ENCODE measurements at places on chromosomes 1 and 21.
A peak's percentile ranks its signal among the peaks of the same experiment; 100 is the strongest.

DNA sequence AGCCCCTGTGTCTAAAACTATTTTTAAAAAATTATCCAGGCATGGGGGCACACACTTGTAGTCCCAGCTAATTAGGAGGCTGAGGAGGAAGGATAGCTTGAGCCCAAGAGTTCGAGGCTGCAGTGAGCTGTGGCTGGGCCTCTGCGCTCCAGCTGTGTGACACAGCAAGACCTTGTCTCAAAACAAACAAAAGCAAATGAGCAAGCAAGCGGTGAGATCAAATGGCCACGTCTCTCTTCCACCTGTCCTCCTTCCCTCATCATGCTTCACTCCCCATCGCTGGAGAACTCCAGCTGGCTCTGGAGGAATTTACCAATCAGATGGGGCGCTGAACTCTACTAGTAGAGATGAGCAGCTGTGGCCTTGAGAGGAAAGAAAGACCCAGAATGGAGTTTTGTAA lies 14.0 kb upstream of the REN start:
- no peak for DNase-seq

DNA sequence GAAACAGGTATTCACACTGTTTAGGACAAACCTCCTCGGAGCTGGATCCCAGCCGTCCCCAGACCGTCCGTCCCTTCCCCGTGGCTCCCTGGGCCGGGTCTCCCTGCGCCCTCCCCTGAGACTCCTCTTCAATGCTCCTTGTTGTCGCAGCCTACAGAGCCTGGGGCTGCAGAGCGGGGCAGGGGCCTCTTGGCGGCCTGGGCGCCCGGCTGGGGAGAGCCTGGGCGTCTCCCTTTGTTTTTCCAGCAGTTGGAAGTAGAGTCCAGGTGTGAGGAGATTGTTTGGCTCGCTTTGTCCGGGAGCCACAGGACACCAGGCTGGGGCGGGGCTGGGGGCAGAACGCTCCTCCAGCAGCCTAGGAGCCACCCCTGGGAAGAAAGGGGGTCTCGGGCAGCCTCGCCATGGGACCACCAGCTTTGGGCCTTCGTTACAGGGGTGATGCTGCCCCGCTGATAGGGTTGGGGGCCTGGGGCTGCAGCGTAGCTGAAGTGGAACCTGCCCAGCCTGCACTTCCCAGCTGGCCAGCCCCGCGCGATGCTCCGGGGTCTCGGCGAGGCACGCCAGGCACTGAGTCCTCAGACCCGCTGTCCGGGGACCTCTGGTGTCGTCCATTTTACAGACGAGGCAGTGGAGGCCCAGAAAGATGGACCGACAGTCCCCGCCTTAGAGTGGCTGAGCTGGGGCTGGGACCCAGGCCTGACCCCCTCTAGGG lies 66.9 kb downstream of the PRDM16 start:
- DNase-seq, result no peak

- no peak for DNase-seq
These were observed 126.6 kb upstream of the CAMK1G start for GRCh38 chr1:209456878-209457277.

GRCh38 chr1:51968632-51969031 lies 21.9 kb downstream of the RAB3B start:
- no peak for DNase-seq

GRCh38 chr1:72197786-72198185 lies 84.6 kb downstream of the NEGR1 start:
- no peak for DNase-seq

DNA sequence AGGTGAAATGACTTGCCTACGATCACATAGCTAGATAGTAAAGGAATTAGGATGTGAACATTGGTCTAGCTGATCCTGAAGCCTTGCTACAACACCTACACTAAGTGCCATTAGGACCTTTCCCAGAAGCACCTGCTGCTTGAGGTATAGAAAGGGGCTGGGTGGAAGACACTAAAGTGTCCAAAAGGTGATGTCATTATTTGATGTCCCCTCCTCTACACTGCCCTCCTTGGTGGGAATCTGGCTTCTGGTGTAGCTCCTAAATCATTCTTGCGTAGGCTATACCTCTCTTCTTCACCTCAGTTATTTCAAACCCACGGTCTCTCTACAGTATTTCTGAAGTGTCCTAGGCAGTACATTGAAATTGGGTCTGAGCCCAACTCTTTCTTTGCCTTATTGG lies 132.5 kb upstream of the FGGY start:
- DNase-seq, result no peak

DNA sequence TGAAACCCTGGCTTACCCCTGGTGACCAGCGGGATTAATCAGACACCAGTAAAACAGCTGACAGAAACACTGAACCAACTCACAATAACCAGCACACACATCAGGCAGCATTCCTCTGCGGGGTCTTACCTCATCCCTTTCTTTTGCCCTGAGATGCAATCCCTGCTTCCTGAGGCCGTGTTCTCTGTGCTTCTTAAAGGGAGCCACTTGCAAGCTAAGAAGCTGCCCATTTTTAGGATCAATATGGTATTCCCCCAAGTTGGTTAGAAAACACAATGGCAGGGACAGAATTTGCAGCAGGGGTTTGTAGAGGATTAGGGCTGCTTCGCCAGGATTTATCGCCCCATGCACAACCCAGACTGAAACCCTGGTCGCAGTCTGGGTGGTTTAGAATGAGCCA lies 74.7 kb upstream of the OLIG2 start:
- DNase-seq, result no peak

DNA sequence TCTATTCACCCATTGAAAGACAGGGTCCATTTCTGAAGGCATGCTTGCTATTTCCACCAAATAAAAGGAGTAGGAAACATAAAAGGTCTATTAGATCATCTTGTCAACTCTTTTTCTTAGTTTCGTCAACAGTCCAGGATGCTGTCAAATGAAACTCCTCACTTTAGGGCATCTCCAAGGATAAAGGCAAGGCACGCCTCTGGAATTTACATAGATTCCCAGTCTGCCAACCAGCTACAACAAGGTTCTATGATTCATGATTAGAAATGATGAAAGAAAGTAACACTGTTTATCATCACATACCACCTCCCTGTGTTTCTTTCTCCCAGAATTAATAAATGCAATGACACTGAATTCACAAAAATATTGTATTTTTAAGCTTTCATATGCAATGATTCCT lies 636.3 kb downstream of the LTN1 start:
- DNase-seq, result no peak

DNA sequence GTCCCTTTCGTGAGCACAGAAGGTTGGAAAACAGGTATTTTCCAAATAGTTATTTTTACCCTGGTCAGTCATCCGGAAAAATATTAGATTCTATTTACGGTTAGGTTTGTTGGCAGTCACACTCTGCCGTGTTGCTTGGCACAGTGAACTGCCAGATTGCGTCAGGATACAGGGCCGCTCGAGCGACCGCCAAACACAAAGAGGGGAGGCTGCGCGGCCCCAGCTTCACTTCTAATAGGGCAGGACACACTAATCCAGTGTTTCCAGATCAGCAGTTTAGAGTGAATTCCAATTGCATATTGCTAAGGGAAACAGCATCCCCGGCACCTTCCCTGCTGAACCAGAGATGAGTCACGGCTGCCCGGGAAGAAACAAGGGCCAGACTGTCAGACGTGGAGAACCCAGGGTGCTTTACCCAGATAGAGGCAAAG lies 22.9 kb downstream of the UMODL1 start:
- peak; percentile 93 for DNase-seq

- no peak for DNase-seq
These were observed 125.3 kb upstream of the CD34 start for GRCh38 chr1:208036106-208036808.

DNA sequence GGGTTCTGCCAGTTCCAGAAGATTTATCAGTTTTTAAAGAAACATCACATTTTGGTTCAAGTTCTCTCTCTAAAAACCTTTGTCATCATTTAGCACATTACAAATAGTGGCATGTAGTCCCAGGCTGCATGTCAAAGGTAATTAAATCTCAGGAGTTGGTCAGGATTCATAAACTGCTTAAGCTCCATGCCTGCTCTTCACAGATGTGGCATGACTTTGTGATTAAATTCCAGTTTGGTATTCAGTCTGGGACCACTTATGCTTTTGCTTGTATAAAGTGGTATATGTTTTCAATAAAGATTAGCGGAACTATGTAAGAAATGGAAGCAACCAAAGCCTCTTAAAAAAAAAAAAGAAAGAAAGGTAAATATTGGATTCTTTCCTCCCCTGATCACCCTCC lies 408.0 kb downstream of the DISC1 start:
- no peak for DNase-seq

- no peak for DNase-seq
These were observed 1.7 kb downstream of the CFAP410 start for GRCh38 chr21:44337449-44337848.

DNA sequence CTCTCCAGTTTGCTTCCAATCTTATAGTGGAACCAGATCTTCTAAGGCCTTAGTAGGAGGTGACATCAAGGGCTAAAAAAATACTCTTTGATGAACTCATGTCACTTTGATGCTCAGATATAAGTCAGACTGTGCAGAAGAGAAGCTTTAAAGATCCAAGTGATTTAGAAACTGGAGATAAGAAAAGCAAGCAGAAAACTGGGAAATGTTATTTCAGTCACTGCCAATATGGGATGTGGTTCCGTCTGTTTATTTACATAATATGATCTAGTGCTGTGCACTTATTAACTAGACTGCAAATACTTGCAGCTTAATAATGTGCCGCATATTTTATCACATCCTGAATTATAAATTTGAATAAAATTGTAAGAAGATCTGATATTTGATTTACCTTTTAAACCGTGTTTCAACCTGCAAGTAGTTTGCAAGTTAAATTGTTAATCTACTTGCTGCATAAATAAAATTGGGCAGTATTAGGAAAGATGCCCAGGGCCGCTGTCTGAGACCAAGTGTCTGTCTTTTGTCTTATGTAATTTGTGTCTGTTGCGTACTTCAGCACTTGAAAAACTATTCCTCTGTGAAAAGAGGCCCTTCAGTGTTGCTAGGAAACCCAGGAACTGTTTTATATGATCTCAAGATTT lies 29.6 kb downstream of the CXADR start:
- DNase-seq, result no peak

DNA sequence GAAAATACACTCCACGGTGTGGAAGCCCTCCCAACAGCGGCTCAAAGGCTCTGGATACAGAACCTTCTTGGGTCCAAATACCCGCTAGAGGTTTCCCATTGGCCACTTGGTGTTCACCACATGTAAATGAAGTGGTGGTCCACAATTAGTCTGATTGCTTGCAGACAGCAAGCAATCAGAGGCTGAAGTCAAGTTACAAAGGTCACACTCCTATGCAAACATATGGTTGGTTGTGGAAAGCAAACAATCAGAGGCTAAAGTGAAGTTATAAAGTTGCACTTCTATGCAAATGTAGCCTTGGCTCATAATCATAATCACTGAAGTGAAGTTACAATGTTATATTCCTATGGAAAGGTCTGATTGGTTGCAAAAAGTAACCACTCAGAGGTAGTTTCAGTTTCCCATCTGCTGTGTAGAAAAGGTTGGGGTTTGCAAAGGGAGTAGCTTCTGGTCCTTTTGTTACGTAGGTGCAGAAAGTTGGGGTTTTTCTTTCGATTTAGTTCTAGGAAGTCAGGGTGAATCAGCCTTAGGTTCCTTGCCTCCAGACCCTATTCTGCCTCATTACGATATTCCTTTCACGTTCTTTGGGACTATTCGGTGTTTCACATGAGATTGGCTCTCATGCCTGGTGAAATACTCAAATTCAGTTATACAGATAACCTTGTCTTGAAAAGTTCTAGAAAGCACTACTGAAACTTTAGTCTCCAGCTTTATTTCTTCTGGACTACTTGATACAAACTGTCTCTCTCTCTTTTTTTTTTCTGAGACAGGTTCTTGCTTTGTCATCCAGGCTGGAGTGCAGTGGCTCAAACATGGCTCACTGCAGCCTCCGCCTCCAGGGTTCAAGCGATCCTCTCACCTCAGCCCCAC lies 36.7 kb upstream of the MTF2 start:
- DNase-seq, result no peak

- no peak for DNase-seq
These were observed 1.6 kb downstream of the COG2 start for GRCh38 chr1:230643908-230644307.

DNA sequence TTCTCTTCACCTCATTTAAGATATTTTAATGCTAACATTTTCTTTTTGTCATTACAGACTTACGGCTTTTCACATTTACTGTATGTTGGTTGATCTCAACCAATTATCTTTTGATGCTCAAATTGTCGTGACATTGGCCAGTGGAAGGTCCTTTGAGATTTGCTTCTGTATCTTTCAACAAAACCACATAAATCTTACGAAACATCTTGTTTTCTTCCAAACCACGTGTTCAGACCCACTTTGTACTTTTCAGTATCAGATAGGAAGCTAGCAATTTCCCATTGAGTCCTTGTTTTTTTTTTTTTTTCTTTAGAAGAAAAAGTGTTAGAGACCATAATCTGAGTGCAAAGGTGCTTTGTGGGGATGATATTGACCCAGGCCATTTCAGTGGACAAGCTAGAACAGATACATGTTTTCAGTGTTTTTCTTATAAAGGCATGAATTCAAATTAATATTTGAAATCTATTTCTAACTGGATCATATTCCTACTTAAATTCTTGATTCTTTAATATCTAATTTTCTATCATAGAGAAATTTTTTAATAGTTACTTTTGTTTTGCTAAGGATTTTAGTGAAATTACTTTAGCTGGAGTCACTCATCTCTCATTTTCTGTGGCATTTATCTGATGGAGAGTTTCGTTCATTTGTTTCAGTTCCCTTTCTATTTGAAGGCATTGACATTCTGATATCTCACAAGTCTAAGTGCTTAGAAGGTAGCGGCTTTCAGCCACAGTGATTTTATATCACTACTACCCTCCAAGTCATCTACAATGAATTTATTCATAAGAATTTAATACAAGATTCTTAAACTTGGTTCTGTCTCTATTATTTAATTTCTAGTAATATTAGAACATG lies 26.7 kb downstream of the ATG4C start:
- DNase-seq, result no peak

- no peak for DNase-seq
These were observed 29.1 kb upstream of the IVNS1ABP start for GRCh38 chr1:185345913-185346720.

DNA sequence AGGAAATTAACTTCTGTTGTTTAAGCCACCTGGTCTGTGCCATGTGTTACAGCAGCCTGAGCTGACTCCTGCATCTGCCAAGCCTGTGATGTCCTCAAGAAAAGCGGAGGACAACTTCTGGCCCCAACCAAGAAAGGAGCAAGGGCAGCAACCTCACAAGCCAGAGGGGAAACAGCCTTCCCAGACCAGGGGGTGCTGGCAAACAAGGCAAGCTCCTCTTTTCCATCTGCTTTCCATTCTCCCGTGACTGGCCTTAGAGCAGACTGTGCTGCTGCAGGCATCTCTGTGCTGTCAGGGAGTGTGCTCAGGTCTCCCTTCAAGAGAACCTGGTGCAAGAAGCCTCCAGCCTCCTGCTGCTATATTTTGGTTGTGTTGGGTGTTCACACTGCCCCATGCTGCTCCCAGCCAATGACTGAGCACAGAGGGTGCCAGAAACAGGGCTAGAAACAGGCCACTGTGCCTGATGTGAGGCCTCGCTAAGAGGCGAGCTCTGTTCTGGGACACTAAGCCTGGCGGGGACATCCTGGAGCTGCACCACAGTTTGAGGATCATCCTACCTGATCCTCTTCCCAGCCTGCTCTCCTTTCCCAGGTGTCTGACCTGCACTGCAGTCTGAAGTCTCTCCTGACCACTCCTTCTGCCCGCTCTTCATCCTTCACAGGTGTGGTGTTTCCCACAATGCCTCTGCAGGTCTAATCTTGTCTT lies 27.5 kb upstream of the SLAMF9 start:
- DNase-seq, result no peak

GRCh38 chr1:151875419-151876097 lies 22.0 kb upstream of the THEM5 start:
- no peak for DNase-seq
